ENCODE measurements at places on chromosomes 7 and 10. TPM values are rescaled to one million over a fixed set of nuclear protein-coding genes. Genes with fewer than 3 reads are reported as not detected.
A peak's percentile ranks its signal among the peaks of the same experiment; 100 is the strongest.

DNA sequence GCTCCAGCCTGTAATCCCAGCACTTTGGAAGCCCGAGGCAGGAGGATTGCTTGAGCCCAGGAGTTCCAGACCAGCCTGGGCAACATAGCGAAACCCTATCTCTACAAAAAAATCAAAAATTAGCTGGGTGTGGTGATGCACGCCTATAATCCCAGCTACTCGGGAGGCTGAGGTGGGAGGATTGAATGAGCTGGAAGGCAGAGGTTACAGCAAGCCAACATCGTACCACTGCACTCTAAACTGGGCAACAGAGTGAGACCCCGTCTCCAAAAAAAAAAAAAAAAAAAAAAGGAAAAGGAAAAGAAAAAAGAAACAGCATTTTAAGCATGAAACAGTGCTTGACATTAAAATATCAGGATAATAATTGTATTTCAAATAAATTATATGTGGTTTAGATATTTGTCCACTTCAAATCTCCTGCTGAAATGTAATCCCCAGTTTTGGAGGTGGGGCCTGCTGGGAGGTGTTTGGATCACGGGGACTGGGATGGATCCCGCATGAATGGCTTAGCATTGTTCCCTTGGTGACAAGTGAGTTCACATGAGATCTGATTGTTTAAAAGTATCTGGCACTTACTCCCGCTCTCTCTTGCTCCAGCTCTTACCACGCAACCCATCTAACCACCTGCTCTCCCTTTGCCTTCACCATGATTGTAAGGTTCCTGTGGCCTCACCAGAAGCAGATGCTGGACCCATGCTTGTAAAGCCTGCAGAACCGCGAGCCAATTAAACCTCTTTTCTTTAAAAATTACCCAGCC, 103.4 kb downstream of the SRPK2 start:
- no peak for DNase-seq

DNA sequence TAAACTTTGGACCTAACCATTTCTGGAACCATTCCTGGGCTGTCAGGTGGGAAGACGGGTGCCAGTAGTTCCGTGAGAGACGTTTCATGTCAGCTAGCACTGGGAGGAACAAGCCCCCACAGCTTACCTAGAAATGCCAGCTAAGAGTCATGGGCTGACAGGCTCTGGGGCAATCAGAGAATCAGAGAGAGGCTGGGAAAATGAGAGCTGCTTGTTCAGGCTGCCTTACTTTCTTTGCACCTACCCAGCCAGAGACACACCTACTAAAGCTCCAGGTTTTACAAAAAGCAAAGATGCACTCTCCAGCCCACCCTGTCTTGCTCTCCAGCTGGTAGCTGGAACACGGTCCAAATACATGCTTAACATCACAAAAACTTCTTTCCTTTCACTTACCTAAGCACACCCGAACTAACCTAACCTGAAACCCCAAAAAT, 688 bp downstream of the PTN start:
- DNase-seq: peak; percentile 42

- DNase-seq: no peak
Observed at GRCh38 chr7:133391206-133391605, 138.3 kb downstream of the EXOC4 start.

DNA sequence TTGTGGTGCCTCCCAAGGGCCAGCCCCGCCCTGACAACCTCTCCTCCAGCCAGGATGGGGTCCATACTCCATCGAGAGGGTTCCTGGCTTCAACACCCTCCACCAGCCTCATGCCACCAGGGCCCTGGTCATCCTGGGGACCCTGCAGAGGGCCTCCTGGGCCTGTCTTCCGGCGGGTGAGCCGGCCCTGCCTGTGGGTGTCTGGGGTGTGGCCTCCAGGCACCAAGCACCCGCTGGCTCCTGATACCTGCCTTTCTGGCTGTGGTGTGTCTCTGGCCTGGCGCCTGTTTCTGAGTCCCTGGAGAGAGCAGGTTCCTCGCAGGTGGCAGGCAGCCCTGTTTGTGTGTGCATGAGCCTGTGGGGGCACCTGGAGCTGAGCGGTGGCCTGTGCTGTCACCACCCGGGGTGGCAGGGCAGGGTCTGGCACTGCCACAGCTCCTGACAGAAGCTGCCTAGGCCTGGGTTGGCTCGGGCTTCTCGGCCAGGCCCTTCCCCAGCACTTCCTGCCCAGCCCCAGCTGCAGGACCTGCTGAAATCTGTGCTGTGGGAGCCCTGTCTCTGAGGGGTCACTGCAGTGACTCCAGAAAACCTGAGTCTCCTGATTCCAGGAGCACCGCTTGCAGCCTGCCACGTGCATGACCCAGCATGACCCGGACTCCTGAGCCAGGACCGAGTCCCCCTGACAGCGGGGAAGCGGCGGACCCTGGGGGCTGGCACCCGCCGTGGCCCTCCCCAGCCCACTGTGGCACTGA, 18.4 kb downstream of the ADAM8 start:
- no peak for DNase-seq

- peak; percentile 13 for DNase-seq
Observed at GRCh38 chr10:78600740-78601139, 468.0 kb upstream of the ZMIZ1 start.

DNA sequence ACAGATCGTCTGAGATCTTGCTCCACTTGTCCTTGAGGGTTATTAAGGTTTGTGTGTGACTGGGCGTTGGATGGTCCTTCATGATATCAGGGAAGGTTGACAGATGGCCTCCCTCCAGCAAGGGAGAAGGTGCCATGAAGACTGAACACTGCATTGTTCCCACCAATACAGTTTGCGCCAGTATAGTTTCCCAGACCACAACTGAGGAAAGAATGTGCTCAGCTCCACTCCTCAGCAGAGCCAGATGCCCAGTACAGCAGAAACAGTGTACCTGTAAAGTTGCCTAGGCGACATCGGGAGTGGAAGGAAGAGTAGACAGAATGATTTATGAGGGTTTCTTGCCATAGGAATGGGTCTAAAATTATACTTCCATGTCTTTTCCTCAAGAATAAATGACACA, 137.5 kb downstream of the ST7 start:
- DNase-seq: peak; percentile 16

- DNase-seq: no peak
Observed at GRCh38 chr7:92598310-92598981, 8.3 kb upstream of the FAM133B start.

- DNase-seq: peak; percentile 17
Observed at GRCh38 chr10:111598433-111599059, 521.7 kb downstream of the ADRA2A start.

DNA sequence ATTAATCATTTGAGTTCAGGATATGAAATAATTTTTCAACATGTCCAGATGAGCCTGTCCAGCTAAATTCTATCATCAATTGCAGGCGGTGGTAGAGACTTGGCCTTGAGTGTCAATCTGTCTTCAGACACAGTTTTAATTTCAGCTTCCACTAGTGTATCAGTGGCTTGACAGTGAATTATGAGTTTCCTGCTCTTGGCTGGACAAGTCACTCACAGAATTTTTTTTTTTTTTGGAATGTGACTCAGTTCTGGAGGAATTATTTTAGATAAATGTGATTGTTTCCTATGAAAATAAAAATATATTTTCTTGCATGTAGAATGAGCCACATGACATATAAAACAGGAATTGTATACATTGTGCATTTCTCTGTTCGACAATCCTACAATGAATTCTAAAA, 319.9 kb upstream of the AKR1E2 start:
- DNase-seq: peak; percentile 5

DNA sequence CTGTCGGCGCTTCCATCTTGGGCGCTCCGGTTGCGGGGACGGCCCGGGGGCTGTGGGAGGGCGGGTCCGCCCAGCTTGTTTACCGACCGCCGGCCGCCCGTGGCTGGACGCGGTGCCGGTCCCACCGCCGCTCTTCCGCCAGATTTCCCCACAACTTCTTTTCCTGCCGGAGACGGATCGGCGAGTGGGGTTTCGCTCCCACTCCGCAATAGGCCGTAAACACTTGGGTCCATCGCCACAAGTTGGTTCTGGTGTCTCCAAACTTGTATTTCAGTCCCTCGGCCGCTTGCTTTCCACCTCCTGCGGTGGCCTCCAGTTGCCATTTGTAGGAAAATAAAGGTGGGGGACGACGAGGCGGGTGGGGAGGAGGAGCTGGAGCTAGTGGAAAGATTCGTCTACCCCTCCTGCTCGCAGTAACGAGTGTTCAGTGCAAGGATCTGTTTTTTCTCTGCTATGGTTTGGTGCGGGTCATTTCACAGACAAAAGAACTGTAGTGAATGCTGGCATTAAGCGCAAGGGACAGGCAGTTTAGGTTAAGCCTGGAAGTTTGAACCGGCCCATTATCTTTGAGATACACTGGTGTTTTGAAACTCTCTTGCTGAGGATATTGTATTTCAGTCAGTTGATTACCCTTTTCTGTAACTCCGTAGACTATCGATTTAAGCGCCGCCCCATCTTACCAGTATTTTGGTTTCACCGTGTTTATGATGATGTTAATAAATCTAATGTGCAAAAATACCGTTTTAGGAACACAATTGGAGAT, 24.3 kb upstream of the ZRANB1 start:
- DNase-seq: peak; percentile 56

DNA sequence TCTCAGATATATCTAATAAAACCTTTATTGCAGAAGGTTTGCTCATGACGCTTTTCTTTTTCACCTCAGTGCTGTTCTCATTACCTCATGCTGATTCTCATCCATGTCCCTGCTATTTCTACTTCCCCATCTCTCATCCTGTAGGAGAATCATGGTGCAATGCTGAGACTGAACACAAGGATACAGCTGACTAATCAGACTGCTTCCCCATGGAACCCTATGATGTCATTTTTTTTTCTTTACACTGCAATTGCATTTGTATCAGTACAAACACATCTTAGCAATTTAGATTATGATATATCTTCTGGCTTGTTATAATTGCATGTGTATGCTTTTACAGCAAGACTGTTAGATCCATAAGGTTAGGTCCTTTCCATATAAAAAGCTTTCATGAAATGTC, 93.7 kb downstream of the SEMA3A start:
- DNase-seq: peak; percentile 34

DNA sequence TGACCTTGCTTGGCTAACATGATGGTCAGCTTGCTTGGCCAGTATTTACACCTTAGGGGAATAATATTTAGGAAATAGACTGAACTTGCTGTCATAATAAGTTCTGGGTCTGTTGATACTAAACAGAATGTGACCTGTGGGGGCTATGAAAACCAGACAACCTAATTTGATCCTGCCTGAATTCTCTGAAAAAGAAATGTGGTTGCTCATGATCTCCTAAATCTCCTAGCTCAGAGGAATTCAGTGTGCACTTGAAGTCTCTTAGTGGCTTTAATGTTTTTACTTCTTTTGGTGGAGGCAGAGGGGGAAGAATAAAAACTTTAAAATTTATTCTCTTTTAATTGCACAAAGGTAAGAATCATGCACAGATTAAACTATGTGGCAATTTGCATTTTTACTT, 205.2 kb downstream of the SEC23IP start:
- no peak for DNase-seq

DNA sequence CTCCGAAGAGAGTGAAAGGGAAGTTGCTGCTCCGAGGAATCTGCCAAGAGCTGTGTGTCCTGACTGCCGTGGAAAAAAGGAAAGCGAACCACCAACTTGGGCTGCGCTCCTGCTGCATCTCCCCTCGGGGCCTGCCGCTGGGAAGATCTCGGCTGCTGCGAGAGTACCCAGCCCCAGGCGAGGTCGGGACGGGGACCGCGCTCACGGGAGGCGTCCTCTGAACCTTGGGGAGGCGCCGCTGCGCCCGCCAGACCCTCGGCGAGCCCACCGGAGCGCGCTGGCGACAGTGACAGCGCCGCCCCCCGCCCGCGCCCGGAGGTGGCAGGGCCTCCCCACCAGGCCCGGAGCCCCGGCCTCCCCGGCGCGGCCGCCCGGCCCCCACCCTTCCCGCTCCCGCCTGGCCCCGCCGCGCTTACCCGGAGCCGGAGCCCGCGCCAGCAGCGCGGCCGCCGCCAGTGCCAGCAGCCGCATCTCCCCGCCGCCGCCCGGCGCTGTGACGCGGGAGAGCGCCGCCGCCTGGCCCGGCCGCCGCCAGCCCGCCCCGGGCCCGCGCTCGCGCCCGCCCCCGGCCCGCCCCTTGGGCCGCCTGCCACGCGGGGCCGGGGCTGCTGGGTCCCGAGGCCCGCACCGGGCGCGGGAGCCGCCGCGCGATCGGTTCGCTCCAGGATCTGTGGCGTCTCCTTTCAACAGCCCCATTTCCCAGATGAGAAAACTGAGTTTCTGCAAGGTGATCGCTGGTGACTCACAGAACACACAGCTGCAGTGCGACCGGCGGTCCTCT, at the start of gene VSTM4:
Gene VSTM4 (minus strand): TSS at position 508 of the 781 bp plus-strand sequence. CDS start 37 bp downstream, at position 471.
- DNase-seq: no peak

DNA sequence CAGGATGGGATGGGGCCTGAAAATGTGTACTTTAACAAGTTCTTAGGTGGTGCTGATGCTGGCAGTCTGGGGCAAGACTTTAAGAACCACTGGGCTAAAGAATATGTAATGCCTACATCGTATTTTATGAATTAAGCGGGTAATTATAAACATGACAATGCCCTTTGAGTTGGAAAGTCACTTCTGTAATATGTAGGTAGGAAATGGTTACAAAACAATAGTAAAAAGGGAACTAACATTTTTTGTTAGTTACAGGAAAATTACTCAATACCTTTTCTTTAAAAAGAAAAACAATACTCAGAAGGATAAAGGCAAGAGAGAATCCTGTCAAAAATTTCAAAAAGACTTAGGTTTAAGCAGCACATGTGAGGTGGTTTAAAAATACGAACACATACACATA, 48.3 kb upstream of the STEAP4 start:
- no peak for DNase-seq

GRCh38 chr7:2716906-2717292, 28.9 kb downstream of the AMZ1 start:
- DNase-seq: no peak

Gene OPALIN
- not detected for total RNA-seq

Gene GNGT1
- not detected for total RNA-seq

Gene TRPV5
- total RNA-seq: not detected

Gene TBXAS1
- total RNA-seq: 5.3 TPM

Gene SORCS1
- not detected for total RNA-seq

Gene ITPRID1
- total RNA-seq: not detected

Gene TAS2R41
- not detected for total RNA-seq

Gene OR13A1
- total RNA-seq: 0.15 TPM
